ENCODE measurements at places on chromosomes 7 and 10. TPM values are rescaled to one million over a fixed set of nuclear protein-coding genes. Genes with fewer than 3 reads are reported as not detected.

EPO gene
- 0.09 TPM for total RNA-seq

BCCIP gene
- total RNA-seq, result 72.5 TPM

TUBAL3 gene
- total RNA-seq, result 1.3 TPM

GRCh38 chr7:40833191-40833887 is 698.5 kb downstream of the SUGCT start:
- H3K4me3 ChIP-seq, result no peak overlapping the region
- no peaks in the 10 kb centered on the region for H3K27me3 ChIP-seq
- DNase-seq, result no peak
- no peaks in the 10 kb centered on the region for H3K36me3 ChIP-seq
- no peaks in the 10 kb centered on the region for H3K4me1 ChIP-seq

- peak overlapping the region; percentile 50 for H3K4me3 ChIP-seq
- H3K36me3 ChIP-seq, result no peaks in the 10 kb centered on the region
- DNase-seq, result no peak
- H3K27me3 ChIP-seq, result peaks cover 70% of the 10 kb centered on the region
- H3K4me1 ChIP-seq, result peaks cover 34% of the 10 kb centered on the region
- no peak overlapping the region for H3K27ac ChIP-seq
Measured at GRCh38 chr10:71218046-71218650, 5.8 kb downstream of the UNC5B start.

DNA sequence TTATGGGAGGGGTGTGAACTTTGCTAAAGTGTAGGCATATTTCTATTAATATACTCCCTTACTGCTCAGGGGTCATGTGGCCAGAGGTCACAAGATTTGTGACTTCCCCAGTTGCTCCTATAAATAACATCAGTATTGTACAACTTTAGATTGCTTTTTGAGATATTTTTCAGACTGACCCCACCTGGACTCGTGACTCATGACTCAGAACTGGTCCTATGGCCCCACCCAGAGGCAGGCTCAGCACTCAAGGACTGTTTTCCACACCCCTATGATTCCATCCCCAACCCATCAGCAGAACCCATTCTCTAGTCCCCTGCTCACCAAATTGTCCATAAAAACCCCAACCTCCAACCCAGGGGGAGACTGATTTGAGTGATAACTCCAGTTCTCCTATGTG is 2.7 kb upstream of the CUL2 start:
- no peaks in the 10 kb centered on the region for H3K36me3 ChIP-seq
- no peak overlapping the region for H3K27ac ChIP-seq
- no peak for DNase-seq
- peaks cover 7% of the 10 kb centered on the region for H3K27me3 ChIP-seq
- H3K4me3 ChIP-seq, result no peak overlapping the region

- H3K27me3 ChIP-seq, result no peaks in the 10 kb centered on the region
- H3K4me3 ChIP-seq, result no peak overlapping the region
- H3K27ac ChIP-seq, result no peak overlapping the region
- DNase-seq, result no peak
Measured at GRCh38 chr7:149725916-149726315, 47.5 kb downstream of the ZNF467 start.

DNA sequence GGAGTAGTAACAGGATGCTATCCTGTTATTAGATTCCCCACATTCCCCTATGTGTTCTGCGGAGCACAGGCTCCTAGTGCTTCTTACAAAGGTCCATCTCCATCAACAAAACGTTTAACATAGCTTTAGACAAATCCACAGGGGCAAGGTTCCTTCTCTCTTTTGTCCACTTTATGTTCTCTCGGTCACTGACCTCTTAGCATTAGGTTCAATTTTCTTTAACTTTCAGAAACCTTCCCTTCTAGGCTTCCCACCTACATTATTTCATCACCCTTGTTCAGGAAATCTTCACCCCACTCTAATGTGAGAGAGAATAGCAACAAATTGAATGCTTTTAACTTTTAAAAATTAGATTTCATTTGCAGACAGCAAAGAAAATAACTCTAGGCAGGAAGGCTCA is 84.9 kb downstream of the DOCK4 start:
- H3K4me1 ChIP-seq, result no peaks in the 10 kb centered on the region
- no peak for DNase-seq
- H3K4me3 ChIP-seq, result no peak overlapping the region
- H3K27me3 ChIP-seq, result no peaks in the 10 kb centered on the region
- H3K27ac ChIP-seq, result no peak overlapping the region

- no peak overlapping the region for H3K27ac ChIP-seq
- H3K4me1 ChIP-seq, result no peaks in the 10 kb centered on the region
- no peak for DNase-seq
- no peak overlapping the region for H3K4me3 ChIP-seq
- H3K36me3 ChIP-seq, result no peaks in the 10 kb centered on the region
Measured at GRCh38 chr10:78170026-78170475, 136.4 kb downstream of the RPS24 start.

DNA sequence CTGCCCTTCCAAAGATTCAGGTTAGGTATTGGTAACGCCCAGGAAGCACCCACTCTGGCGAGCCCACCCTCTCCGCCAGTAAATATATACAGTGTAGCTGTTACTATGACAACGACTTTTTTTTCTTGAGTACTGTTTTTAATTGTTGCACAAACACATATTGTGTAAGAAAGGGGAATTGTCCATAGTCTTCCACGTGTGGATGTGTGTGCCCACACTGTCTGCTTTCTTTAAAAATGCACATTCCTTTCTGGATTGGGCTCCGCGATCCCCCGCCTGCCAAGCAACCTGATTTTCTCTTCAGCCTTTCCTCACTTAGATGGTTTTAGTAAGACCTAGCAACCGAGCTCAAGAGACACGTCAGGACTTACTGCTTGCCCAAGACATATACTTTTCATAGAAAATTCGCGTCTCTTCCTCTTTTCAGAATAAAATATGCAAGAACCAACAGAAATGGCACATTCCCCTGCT is 247.8 kb downstream of the EBF3 start:
- H3K36me3 ChIP-seq, result no peaks in the 10 kb centered on the region
- H3K4me1 ChIP-seq, result peaks cover 11% of the 10 kb centered on the region
- no peak overlapping the region for H3K4me3 ChIP-seq
- no peaks in the 10 kb centered on the region for H3K27me3 ChIP-seq
- H3K27ac ChIP-seq, result no peak overlapping the region

DNA sequence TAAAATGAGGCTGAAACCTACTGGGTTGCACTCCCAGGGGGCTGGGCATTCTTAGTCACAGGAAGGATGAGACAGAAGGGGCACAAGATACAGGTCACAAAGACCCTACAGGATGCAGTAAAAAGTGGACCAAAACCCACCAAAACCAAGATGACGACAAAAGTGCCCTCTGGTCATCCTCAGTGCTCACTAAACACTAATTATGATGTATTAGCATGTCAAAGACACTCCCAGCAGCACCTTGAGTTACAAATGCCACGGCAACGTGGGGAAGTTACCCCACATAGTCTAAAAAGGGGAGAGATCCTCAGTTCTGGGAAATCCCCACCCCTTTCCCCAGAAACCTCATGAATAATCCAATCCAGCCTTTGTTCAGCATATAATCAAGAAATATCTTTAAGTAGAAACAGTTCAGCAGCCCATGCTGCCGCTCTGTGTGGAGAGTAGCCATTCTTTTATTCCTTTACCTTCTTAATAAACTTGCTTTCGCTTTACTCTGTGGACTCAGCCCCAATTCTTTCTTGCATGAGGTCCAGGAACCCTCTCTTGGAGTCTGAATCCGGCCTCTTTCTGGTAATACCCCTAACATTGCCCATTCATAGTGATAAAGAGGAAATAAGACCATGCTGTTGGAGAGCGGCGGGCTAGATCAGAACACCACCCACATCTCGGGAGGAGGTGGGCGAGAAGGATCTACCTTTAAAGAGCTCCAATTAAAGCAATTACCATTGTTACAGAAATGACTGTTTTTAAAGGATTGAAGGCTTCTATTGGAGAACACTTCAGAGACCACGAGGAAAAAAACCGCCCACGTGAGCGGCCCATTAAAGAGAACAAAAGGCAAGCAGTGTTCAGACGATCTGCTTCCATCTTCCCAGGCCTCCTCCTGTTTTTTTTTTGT is 170.9 kb downstream of the USP6NL start:
- H3K36me3 ChIP-seq, result no peaks in the 10 kb centered on the region
- no peak for DNase-seq
- no peaks in the 10 kb centered on the region for H3K27me3 ChIP-seq
- H3K4me3 ChIP-seq, result no peak overlapping the region
- no peak overlapping the region for H3K27ac ChIP-seq
- peaks cover 71% of the 10 kb centered on the region for H3K4me1 ChIP-seq

GRCh38 chr10:70458329-70459060 is 17.0 kb upstream of the NODAL start:
- no peak for DNase-seq
- H3K36me3 ChIP-seq, result no peaks in the 10 kb centered on the region
- H3K4me1 ChIP-seq, result no peaks in the 10 kb centered on the region
- H3K4me3 ChIP-seq, result peak overlapping the region; percentile 23

DNA sequence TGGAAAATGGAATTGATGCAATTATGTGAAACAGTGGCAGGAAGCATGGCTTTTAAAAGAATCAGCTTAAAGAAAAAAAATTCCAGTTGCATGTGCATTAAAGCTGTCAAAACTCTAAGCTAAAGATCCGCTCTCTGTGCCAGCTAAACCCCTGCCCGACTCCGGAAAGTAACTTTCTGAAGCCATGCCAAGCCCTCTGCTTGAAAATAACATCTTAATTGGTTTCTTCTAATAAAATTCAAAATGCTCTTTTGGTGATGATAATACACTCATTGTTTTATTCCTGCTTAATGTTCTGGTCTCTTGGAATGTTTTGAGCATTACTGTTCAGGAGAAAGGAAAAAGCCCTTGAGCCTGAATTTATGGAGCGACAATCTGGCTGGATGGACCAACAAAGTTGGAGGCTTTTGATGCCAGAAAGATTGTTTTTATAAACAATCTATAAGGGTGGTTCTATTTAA is 11.7 kb downstream of the SEMA3C start:
- H3K27me3 ChIP-seq, result no peaks in the 10 kb centered on the region
- H3K27ac ChIP-seq, result no peak overlapping the region
- H3K4me3 ChIP-seq, result no peak overlapping the region
- H3K4me1 ChIP-seq, result no peaks in the 10 kb centered on the region
- no peak for DNase-seq
- H3K36me3 ChIP-seq, result no peaks in the 10 kb centered on the region

DNA sequence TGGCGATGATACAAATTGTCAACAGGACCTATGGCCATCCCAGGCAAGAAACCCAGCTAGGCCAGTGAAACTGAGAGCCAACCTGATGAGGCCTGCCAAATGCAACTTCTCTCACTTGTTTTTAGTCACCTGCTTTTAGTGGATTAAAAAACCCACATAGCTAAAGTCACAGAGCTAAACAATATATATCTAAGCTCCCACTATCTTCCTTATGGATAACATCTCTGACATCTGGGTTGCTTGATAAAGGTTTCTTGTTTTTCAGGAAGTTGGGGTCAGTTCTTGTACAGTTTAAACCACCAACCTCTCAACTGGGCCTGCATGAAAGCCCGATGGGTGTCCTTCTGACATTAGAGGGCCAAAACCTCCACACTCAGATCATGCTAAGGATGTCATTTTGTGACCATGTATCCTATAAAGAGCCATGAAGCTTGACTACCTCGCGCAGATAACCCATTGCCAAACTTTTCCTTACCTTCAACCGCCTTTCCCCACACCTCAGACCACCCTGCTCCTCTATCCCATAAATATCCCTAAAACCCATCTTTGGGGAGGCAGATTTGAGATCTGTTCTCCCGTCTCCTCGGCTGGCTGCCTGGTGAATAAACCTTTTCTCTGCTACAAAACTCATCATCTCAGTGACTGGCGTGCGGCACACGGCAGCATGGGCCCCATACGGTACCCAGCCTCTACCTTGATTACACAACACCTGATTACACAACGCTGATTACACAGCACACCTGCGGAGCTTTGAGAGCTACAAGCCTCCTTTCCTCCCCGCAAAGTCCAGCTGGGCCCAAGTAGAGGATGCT is 797 bp upstream of the STMP1 start:
- H3K27ac ChIP-seq, result peak overlapping the region; percentile 75
- H3K27me3 ChIP-seq, result no peaks in the 10 kb centered on the region
- peaks cover 10% of the 10 kb centered on the region for H3K4me1 ChIP-seq

DNA sequence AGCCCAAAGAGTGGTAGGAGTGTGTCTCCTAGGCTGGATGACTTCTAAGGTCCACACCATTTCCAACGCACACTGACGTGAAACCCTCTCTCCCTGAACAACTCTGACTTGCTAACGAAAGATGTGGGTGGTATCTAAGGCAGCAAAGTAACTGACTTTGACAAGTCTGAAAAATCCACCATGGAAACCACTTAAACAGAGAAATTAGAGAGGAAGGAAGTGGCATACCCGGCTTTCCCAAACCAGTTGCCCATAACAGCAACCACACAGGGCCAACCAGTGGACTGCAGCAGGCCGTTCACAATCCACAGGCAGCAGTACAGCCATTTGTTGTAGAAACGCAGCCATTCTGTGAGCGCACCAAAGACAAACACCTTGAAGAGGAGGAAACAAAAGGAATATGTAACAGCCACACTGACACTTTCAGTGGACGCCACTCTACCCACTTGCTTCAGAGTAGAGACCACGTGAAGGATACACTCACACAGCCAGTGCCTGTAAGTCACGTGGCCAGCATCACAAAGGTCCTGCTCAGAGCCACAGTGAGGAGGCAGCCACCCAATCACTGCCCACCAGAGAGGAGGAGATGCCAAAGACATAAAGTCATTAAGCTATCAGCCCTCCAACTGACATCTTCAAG is 39.8 kb downstream of the SLC37A3 start:
- H3K36me3 ChIP-seq, result peaks cover 22% of the 10 kb centered on the region
- no peak overlapping the region for H3K27ac ChIP-seq
- H3K4me1 ChIP-seq, result peaks cover 7% of the 10 kb centered on the region
- no peaks in the 10 kb centered on the region for H3K27me3 ChIP-seq
